ENCODE measurements at places on chromosomes 4 and X. TPM values are rescaled to one million over a fixed set of nuclear protein-coding genes. Genes with fewer than 3 reads are reported as not detected.

GRCh38 chr4:123421937-123422781 is 25.6 kb downstream of the SPRY1 start:
- DNase-seq: no peak

HERC6 gene
- 13.1 TPM for total RNA-seq

GRCh38 chrX:39862963-39863362 is 234.8 kb downstream of the BCOR start:
- DNase-seq: no peak

SRPK3 gene
- not detected for total RNA-seq

FRMPD3 gene
- total RNA-seq: not detected

All from glomerular endothelial cell (primary cell).